ENCODE measurements at places on chromosomes 5 and 9.

GRCh38 chr5:50856401-50857119 lies 190.1 kb downstream of the PARP8 start:
- DNase-seq, result no peak

DNA sequence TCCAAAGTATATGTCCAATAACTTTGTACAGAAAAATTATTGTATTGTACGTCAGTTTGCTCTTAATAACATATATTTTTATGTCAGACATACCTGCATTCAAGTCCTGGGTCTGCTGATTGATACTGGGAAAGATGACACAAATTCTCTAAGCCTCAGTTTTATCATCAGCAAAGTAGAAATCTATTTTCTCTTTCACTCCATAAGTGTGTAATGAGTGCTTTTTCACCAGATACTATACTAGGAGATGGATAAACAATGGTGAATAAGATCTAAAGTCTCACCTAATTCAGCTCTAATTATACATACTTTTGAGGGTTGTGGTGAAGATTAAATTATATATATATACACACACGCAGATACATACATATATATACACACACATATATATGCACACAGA lies 12.3 kb downstream of the PPP2R2B start:
- DNase-seq, result no peak

GRCh38 chr5:22614486-22615094 lies 238.6 kb downstream of the CDH12 start:
- DNase-seq, result no peak

DNA sequence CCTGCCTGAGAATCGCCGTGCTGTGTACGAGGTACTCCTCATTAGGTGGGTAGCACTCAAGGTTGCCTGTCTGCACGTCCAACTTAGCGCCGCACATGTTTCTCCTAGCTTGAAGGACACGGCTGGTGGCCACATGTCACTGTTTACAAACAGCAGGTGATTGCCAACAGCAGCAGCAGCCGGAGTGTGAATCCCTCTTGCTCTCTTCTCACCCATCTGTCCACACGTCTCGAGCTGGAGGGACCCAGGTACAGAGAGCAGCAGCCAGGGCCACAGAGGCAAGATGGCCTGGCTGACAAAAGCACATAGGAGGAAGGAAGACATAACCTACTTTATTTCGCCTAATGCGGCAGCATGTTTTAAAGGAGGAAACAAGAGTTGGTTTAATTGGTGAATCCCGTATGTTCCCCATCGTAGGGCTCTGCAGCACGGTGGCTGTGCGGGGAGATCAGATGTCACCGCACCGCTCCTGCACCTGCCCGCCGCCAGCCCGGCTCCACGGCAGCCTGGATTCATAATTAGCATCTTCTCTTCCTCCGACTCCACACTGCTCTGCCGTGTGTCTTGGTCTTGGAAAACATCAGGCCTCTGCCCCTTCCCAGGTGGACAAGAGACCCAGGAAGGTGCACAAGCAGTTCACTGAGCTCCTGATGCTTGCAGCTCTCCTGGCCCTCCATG lies 201.6 kb upstream of the IRX1 start:
- no peak for DNase-seq

DNA sequence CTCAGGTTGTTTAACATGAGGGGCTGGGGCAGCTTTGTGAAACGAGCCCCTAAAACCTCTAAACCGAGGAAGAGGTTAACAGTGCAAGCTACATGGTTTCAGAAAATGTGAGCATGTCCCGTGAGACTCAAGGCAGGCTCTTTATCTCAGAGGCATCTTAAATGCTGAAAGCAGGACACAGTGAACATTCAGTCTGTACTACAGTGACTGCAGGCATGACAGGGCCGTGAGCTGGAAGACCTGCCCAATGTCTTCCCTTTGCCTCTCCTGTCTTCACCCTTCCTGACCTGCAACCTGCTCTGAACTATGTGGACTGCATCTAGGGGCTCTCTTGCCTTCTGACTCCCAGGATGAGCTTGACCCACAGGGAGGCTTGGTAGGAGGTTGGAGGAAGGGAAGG lies 58.3 kb downstream of the PRLR start:
- DNase-seq, result no peak

DNA sequence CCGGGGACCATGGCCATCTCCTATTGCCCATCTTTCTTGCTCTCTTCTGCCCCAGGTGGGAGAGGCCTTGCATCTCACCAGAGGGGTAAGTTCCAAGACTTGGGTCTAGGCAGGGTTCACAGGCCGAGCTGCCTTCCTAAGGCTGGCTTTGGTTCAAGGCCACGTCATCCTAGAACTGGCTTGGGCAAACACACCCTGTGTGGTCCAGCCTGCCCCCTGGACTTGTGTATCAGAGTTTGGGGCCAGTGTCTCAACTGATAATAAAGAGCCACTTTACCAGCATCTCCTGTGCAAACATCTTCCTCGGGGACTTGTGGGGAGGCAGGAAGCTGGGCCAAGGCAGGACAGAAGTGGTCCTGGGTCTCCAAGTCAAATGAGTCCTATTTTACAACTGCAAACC lies 17.8 kb downstream of the BOD1 start:
- DNase-seq, result no peak

- DNase-seq, result no peak
Measured at GRCh38 chr5:96664669-96665068, 2.5 kb downstream of the CAST start.

GRCh38 chr9:100575765-100576386 lies 2.0 kb upstream of the CAVIN4 start:
- no peak for DNase-seq

- no peak for DNase-seq
Measured at GRCh38 chr5:165201771-165202518, 1696.5 kb downstream of the MAT2B start.

- no peak for DNase-seq
Measured at GRCh38 chr9:131329241-131329641, 39.7 kb downstream of the PLPP7 start.

- no peak for DNase-seq
Measured at GRCh38 chr5:19880859-19881436, 107.1 kb downstream of the CDH18 start.

GRCh38 chr9:109286981-109287380 lies 33.9 kb downstream of the EPB41L4B start:
- DNase-seq, result no peak

GRCh38 chr5:179233909-179234562 lies 111.2 kb downstream of the ADAMTS2 start:
- DNase-seq, result no peak

DNA sequence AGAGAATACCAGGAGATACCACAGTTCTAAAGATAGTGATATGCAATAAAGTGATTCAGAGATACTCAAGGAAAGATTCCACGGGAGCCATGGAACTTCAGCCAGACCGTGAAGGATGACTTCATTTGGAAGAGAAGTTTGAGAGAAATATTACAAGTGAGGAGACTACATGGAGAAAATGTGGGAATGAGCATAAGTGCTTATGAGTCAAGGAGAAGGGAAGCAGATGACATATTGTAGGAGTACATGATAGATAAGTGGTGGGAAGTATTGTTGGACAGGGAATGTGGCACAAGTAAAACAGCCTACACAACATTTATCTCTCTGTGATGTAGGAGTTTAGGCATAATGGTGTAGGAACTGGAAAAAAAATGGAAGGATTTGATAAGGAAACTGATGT lies 122.1 kb upstream of the FBXL17 start:
- no peak for DNase-seq
